ENCODE measurements at places on chromosomes 13 and 19.

DNA sequence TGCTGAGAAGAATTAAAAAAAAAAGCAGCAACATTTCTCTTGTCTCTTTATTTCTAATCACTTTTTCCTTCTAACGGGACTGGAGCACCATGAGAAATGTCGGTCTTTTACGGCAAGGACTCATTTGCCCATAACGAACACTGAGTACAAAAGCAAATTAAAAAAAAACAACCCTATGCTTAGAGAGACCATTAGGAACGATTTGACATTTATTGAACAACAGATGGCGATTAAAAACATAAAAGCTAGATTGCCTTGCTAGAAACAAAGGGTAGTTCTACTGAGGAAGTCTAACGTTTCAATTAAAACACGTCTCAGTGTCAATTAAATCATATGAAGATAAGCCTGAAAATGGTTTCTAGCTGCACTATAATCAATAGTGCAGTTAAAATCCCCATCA is 51.1 kb downstream of the OLFM4 start:
- no peak for DNase-seq

- DNase-seq, result no peak
Measured at GRCh38 chr13:20116213-20116612, 44.6 kb downstream of the GJA3 start.

- DNase-seq, result no peak
Measured at GRCh38 chr13:105814219-105814901, 721.1 kb downstream of the EFNB2 start.

GRCh38 chr19:17054746-17055145 is 20.5 kb downstream of the HAUS8 start:
- DNase-seq, result no peak

DNA sequence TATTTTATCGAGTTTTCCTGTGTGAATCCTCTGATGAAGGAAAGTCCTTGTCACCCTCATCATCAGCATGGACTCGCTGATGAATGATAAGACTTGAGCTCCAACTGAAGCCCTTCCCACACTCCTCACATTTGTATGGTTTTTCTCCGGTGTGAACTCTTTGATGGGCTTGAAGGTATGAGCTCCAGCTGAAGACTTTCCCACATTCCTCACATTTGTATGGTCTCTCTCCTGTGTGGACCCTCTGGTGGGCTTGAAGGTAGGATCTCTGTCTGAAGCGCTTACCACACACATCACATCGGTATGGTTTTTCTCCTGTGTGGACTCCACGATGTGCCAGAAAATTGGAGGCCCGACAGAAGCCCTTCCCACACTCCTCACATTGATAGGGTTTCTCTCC is 21.7 kb downstream of the ZNF45 start:
- DNase-seq, result no peak

GRCh38 chr13:110664041-110664440 is 41.9 kb downstream of the CARS2 start:
- no peak for DNase-seq

GRCh38 chr13:98451676-98452470 is 125.0 kb downstream of the STK24 start:
- DNase-seq, result no peak

DNA sequence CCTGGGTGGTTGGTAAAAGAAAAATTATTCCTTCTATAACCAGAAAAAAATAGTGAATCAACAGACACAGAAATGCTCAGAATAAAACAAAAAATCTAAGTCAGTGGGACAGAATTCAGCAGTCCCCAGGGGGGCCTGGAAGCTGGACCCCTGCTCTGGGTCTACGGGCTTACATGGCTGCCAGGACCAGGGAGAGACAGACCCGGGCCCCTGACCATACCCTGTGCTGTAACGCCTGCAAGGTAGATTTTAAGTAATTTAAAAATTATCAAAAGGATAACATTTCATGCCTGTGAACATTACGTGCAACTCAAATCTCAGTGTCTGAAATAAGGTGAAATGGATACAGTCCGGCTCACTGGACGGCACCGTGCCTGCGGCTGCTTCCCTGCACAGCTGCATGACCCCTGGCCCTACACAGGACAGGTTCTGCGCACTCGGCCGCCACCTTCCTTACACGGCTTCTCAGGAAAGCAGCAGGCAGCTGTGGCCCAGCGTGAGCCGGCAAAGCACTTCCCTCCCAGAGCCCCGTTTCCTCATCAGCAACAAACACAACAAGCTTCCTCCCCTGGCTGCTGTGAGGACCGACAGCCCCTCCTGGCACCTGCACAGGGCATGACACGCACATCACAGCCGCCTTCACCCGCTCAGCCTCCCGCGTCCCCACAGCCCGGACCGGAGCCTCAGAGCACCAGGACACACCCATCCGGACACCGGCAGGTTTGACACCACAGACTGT is 22.2 kb downstream of the RASA3 start:
- peak; percentile 78 for DNase-seq

DNA sequence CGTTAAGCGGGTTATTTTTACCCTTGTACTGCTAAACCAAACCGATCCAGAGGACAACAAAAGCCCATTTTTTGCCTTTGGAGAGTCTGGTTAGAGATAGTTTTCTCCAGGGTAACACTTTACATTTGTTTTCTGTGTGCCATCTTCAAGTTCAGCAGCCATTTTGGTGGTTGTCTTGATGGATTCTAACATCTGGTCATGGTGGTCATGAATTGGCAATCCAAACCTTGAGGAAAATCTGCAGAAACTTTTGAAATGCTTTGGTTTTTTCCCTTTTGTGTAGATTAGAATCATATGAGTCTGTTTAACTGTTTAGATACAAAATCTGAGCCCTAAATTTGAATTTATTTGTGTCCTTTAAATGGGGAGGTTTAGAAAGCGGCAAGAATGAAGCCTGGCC is 16.6 kb downstream of the HNRNPM start:
- DNase-seq, result no peak

DNA sequence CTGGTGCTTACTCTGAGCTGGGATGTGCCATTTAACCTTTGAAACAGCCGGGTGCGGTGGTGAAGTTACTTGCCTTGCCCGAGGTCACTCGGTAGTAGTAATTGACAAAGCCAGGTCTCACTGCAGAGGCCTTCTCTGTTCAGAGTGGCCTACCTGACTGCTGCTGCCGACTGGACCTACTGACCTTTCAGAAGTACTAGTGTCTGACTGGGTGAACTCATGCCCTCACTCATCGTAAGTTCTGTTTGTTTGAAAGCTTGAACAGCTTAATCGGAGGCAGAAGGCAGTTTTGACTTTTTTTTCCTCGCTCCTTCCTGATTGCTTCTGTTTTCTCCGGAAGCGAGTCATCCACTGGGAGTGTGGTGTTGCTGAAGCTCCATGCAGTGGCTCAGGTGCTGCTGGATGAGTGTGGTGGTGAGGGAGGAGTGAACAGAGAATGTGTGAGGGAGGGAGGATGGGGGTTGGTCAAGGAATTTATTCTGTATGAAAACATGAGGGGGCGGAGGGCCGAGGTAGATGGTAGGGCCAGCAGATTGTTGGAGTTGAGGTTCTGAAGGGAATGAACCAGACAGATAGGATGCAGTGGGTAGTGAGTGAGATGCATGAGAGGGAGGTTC is 2.7 kb downstream of the SPINT2 start:
- no peak for DNase-seq

DNA sequence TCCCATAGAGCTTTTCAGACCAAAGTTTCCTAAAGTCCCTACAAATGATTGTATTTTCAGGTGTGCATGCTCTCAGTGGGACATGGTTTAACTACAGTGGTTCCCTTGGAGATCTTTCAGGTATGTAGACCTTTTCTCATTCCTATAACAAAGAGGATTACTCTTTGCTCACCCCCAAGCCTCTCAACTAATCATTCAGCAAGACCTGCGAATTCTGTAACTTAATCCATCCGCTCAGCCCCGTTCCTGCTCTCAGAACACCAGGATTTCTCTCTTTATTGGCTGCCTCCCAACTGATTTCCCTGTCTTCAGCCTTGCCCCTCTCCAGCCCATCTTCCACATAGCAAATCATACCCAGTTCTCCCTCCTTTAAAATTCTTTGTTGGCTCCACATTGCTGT is 253.6 kb downstream of the MTUS2 start:
- DNase-seq, result no peak

DNA sequence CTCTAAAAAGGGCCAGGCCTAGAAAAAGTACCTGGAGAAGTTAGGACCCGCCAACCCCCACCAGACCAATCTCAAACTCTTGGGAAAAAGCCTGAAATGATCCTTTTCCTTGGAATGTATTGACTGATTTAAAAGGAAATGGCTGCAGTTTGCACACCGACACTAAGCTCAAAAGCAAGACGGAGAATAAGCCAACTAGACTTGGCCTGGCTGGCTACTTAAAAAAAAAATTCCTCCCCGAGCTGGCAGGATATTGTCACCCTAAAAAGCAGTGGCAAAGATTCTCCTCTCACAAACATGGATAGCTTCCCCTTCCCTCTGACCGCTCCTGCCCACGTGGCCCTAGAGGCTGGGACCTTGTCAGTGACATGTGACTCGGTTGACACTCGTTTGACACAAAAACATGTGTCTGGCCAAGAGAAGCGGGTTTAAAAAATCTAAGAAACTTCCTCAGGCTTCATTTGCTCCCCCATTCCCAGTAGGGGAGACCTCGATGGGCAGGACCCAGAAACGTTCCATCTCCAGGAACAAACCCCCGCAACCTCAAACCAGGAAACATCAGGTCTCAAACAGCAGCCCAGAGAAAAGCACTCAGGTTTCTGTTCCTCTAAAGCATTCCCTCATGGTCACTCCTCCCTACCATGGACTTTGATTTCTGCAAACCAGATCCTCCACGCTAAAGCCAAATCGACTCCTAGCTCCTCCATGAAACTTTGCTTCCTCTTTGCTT is 1.3 kb downstream of the RFX1 start:
- no peak for DNase-seq

DNA sequence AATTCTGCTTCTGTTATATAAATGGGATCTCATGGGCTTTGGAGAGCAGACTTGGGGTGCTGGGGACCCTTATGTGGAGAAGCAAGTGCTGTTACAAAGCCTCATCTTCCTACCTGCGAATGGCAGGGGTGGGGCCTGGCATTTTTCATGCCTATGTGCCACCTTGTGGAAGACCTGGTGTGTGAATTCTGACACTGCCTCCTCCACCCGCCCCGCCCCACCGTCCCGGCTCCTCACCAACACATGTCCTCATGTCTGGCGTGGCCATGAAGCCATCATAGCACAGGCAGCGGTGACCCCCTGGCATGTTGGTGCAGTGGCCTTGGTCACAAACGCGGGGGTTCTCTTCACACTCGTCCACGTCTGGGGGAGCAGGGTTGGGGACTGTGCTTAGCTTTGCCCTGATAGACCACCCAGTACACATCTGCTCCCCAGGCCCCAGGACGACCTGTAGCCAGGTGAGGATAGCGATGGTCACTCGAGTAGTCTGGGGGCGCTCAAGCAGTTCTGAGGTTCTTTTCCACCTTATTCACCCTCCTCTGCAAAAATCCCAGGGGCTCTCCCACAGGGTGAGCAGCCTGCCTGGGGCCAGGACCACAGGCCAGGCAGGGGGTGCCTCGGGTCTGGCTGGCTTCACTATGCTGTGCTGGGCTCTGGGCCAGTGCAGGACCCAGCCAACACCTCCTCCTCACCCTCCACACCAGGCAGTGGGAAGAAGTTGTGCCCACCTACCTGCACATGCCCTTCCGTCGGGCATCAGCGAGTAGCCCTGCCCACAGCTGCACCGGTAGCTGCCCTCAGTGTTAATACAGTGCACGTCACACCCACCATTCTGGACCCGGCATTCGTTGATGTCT is 32.7 kb downstream of the FBN3 start:
- no peak for DNase-seq

GRCh38 chr13:36718686-36719085 is 44.9 kb downstream of the SERTM1 start:
- DNase-seq, result no peak

- DNase-seq, result no peak
Measured at GRCh38 chr13:52125547-52125946, 3.3 kb downstream of the NEK5 start.

DNA sequence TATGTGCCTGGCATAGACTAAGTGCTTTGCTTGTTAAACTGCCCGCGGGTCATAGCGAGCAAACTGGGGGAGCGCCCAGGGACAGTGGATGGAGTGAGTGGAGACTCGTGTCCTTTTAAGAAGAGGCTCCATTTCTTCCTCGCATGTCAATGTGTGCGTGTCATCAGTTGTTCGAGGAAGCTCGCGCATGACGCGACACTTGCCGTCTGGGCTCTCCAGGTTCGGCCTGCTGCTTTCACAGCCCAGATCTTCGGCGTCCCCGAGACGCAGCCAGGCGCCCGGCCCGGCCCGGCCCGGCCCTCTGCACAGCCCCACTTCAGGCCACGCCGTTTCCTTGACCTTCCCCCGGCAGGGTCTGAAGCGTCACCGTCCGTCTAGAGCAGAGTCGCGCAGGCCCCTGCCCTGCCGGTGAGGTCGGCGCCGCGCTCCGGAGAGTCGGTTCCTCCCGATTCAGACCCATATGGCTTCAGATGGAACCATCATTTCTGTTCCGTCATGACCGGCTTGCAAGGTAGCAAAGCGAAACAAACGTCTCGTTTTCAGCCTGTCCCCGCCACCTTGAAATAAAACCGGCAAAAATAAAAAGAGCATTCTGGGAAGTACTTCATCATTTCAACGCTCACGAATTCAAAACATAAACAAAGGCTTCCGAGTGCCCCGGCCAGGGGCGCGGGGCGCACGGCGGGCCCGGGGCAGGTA is 599 bp upstream of the ARHGEF7 start:
- peak; percentile 37 for DNase-seq

DNA sequence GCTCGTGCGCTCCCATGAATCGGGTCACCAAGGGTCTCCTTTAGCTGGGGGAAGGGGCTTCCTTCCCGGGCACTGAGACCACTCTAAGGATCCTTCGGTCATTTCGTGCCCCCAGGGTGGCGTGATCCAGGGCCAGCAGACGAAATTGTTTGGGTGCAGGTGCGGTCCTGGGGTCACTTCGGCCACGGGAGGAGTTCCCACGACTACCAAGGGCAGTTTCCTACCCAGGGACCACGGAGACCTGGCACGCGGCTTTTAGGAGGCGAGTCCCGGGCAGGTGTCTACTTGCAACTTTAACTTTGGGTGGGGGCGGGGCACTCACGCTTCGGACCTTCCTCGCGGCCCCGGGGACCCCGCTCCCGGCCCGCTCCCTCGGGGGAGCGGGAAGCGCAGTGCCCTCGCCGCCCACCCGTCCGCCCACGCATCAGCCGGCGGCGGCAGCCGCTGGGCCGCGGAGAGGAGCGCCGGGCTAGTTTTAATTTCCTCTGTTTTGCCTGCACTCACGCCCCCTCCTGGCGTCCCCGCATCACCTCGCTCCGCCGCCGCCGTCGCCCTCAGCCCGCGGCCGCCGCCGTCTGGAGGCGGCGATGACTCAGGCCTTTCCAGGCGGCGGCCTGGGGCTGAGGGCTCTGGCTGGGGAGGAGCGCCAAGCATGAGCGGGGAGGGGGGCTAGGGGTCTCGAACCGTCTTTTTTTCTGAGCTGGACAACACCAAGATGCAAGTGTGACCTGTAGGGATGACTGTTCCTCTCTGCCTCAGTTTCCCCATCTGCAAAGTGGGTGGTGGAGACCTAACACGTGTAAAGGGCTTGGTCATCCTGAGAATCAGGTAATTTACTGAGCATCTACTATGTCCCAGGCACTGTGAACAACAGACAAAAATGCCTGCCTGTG is 21.8 kb downstream of the OLFM2 start:
- DNase-seq, result peak; percentile 91

DNA sequence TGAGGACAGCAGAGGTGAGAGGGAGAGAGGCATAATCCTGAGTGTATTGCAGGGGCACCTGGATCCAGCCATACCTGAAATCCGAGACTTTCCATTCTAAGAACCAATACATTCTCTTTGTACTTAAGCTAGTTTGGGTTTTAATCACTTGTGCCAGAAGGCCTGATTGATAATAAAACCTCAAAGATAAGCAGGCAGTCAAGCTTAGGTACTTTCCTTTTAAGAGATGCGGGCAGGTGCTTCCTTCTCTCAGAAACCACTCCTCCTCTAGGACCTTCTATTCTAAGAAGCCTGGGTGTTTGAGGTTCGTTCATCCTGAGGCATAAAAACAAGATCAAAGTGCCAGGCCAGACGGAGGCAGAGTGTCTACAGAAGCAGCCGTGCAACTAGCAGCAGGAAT is 22.2 kb downstream of the FAM187B start:
- DNase-seq, result peak; percentile 44

All from activated T-cell treated with anti-CD3 and anti-CD28 coated beads, Interleukin-2, amount 50 U/mL, for 48 hours (primary cell).